NCI-H460 (cell line): ENCODE measurements at places on chromosomes 12 and 14. TPM values are rescaled to one million over a fixed set of nuclear protein-coding genes. Genes with fewer than 3 reads are reported as not detected.

The GUCY2C gene
- total RNA-seq: not detected in 2 replicates

GRCh38 chr12:13206560-13206897 lies 10.0 kb downstream of the EMP1 start:
- no peak for DNase-seq

The PRKD1 gene
- total RNA-seq: 4.9 and 5.3 TPM in 2 replicates

- no peak for DNase-seq
Measured at GRCh38 chr14:100727086-100727872, 587 bp downstream of the DLK1 start.

The ADGRD1 gene
- 206 and 239 TPM in 2 replicates for total RNA-seq

DNA sequence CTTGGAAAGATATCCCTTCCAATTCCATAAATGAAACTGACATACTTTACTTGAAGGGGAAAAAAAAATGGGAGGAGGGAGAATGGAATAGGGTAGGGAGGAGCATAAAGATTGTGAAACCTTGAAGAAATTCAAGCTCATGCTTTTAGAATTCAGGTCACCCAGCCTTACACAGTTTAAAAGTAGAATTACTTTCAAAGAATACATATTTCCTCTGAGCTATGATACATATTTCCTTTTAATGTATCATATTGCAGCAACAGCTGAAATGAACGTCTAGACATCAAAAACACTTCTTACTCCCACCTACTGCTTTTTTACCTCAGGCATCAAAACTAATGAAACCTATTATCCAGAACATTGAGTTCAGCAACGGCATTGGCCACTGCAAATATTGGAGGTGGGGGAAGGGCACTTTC lies 156.0 kb downstream of the MED13L start:
- no peak for DNase-seq

DNA sequence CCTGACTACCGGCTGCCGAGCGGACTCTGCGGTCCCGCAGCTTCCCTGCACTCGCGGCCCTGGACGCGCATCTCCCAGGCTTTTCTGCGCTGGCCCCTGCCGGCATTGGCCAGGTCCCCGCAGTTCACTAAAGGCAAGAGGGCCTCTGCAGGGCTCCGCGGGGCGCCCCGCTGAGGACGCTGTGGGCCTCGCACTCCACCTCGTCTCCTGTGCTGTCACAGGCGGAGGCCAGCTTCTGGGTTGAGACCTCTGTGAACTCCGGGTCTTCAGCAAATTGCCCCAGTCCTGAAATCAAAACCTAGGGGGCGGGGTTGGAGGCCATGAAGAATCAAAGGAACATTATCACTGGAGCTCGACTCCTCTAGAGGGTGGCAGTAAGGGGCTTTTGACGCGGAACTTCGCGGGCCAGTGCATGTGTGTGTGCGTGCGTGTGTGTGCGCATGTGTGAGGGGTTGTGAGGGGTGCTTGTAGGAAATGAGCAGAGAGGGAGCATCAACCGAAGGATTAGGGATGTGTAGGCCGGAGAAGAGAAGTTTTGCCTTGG lies 68.5 kb upstream of the CAPRIN2 start:
- no peak for DNase-seq

DNA sequence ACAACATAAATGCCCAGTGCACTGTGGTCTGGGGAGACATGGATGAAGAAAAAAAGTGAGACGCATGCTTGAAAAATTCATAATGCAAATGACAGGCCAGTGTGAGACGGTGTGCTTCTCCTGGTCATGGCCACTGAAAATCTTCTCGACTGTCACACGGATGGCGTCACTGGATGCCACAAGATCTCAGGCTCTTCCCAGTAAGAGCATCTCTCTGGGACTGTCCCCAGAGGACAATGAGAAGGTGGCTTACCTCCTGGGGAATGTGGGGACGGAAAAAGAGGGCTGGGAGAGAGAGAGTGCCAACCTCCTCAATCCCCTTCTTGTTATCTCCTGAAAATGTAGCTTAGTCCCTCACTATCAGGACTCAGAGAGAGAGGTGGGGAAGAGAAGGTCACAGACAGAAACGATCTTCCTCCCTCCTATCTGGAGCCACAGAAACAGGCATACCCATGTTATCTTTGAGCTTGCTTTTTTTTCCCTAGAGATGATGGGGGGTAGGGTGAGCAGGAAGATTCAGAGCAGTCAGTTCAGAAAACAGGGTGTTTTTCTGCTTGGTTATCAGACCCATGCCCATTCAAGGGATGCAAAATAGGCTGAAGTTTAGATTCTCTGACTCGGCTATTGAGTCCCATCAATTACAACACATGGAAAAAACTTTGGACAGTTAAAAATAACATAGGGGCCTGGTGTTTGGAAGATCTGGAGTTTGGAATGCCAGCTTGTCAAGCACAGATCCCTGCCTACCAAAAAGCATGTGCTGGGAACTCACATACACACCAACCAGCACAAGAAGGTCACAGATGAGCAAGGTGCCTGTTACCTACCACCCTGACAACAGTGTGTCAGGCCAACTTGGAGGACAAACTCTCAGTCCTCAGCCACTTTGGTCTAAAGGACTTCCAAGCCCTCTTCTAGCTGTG lies 24.2 kb downstream of the DPF3 start:
- no peak for DNase-seq
